ENCODE measurements at places on chromosomes 3 and 15.

GRCh38 chr3:33658991-33659848 is 58.8 kb downstream of the CLASP2 start:
- peak; percentile 90 for DNase-seq

DNA sequence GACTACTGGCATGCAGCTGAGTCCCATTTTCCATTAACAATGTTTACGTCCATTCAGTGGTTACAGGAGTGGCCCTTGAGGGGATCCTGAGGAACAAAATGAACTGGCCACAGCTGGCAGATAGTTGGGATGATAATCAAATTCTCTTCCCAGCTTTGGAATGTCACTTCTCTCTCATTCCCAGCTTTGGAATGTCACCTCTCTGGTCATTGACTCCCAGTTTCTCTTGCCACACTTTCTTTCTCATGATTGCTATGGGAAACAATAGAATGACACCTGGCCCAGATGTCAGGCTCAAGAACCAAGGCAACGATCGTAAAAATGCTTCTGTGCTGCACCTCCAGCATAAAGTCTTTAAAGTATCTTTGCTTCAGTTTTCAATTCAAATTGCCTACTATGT is 34.0 kb downstream of the ATP13A4 start:
- no peak for DNase-seq

DNA sequence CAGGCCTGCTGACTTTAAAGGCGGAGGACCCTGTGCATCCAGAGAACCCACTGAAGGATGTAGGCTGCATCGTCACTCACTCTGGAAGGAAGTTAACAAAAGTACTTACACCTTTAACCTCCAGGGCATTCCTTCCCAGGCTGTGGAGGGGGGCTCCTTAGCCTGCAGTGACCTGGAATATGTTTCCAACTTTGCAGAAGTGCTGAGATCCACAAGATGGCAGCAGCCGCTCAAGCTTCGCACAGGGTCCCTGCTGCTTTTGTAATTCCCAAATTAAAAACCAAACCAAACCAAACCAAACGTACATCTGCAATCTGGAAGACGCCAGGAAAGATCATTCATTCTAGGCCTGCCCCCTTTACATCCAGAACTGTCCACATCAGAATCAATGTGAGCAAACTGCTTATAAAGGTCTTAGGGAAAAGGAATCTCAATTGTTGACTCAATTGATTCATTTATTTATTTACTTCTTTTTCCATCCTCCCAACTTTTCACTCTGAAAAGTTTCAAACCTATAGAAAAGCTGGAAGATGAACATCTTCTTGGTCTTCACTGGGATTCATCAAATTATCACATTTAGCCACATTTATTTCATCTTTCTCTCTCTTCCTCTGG is 70.5 kb upstream of the KLHL25 start:
- peak; percentile 90 for DNase-seq

- peak; percentile 36 for DNase-seq
These were observed 50.5 kb downstream of the SRGAP3 start for GRCh38 chr3:9198899-9199335.

DNA sequence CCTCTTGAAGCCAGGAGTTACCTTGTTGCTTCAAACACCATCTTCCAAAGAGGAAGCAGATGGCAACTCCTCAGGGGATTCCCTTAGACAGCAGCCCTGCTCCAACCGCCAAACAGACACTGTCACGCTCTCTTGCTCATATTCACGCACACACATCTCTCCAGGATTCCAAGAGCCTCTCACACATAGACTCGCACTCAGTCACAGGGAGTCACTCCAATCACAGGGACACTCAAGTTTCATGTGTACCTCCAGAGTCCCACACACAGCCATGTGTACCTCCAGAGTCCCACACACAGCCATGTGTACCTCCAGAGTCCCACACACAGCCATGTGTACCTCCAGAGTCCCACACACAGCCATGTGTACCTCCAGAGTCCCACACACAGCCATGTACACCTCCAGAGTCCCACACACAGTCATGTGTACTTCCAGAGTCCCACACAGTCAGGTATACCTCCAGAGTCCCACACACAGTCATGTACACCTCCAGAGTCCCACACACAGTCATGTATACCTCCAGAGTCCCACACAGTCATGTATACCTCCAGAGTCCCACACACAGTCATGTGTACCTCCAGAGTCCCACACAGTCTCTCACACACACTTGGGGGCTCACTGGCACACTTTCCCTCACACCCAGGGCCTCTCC is 6.1 kb downstream of the VWA5B2 start:
- DNase-seq, result peak; percentile 87

- DNase-seq, result no peak
These were observed 187.2 kb downstream of the CADPS start for GRCh38 chr3:62688050-62688449.

DNA sequence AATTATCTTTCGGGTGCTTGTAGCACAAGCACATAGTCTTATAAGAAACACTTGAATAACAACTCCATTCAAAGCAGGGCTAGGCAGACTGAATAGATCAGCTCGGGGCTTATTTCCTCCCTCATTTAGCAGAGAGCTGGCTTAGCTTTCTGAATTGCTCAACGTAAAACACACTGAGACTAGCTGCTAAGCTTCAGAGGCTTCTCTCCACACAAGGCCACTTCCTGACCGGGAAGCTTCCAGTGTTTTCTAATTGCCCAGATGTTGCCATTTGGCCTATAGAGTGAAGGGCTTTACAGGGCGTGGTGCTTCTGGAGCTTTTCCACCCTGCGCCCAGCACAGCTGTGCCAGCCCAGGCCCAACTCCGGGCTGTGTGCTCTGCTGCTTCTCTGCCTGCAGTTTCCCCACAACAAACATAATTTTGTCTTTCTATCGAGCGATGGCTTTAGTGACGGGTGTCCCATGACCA is 16.6 kb downstream of the FAM240A start:
- no peak for DNase-seq

DNA sequence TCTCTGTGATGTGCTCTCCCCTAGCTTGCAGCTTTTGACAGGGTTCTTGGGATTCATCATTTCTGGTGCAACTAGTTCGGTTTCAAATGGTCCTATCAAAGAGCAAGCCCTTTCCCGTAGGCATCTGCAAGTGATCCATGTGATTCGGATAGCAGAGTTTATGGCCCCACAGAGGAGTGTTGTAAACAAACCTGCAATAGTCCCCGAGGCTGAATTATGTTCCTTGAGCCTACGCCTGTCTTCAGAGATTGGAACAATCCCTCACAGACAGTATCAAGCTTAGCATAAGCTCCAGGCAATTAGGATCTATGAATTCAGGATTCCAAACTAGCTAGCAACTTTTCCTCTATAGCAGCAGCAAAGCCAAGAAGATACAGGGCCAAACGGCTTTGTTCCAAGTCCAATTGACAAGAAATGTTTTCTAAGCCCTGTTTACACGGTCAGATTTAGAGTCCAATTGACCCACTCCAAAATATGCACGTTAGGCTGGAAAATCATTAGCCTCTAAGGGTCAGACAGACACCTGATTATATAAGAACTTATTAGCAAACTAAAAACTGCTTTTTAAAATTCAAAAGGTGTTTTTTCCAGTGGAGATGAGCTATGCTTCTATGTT is 24.8 kb downstream of the LNP1 start:
- DNase-seq, result peak; percentile 82

- DNase-seq, result peak; percentile 35
These were observed 287.2 kb downstream of the CGGBP1 start for GRCh38 chr3:87771337-87772192.

- DNase-seq, result no peak
These were observed 32.3 kb downstream of the RFT1 start for GRCh38 chr3:53097887-53098286.

DNA sequence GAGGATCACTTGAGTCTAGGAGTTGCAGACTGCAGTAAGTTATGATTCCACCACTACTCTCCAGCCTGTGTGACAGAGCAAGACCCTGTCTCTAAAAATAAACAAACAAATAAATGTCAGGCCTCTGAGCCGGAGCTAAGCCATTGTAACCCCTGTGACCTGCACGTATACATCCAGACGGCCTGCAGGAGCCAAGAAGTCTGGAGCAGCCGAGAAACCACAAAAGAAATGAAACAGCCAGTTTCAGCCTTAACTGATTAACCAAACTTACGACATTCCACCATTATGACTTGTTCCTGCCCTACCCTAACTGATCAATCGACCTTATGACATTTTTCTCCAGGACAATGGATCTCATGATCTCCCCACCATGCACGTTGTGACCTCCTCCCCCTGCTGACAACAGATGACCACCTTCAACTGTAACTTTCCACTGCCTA is 32.5 kb upstream of the ZKSCAN7 start:
- DNase-seq, result no peak

DNA sequence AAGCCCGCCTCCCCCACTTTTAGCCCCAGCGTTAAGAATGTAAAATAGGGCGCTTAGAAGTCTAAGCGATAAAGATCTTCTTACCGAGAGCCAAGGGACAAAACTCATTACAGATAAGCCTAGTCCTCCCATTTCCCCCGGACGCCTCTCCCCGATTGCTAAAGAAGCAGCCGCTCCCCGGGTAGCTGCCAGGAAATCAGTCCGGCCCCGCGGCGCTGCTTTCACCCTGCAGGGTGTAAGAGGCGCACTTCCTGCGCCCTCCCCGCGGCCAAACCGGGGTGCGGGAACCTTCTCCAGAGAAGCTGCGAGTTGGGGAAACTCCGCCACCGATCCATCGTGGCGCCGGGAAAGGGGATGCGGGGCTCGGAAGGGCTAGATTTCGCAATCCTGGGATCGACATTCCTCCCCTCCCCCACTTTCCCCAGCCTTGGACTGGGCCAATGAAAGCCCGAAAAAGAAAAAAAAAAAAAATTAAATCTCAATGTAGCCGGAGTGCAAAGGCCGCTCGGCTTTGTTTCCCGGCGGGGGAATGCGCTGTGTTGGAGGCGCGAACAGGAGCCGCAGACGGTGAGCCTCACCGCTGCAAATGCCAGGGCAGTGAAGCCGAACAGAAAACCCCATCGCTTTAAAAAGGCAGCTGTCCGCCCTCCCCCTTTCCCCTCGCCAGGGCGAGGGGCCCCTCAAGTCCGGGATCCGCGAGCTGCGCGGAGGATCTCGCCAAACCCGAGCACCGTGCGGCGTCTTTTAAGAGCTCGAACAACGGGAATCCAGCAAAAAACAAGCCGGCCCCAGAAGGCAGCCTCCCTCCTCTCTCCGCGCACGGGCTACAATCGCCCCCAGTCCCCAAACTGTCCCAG is 626 bp upstream of the PTPRG start:
- peak; percentile 88 for DNase-seq

DNA sequence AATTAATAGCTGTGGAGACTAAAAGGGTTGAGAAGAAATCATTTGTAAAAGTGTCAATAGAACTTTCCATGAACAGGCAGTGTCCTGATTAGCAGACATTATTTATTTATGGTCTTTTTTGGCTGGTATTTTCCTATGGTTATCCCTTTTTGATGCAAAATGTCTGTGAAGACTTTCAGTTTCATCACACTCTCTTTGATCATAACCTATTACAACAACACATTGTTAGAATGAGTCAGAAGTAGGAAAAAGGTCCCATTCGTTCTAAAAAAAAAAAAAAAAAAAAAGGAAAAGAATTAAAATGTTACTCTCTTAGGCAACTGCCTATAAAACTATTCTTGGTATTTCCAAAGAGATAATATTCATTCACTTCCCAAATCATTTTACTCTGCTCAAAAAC is 62.1 kb downstream of the SLC49A4 start:
- no peak for DNase-seq

- DNase-seq, result no peak
These were observed 56.2 kb downstream of the ABHD2 start for GRCh38 chr15:89144491-89144890.

DNA sequence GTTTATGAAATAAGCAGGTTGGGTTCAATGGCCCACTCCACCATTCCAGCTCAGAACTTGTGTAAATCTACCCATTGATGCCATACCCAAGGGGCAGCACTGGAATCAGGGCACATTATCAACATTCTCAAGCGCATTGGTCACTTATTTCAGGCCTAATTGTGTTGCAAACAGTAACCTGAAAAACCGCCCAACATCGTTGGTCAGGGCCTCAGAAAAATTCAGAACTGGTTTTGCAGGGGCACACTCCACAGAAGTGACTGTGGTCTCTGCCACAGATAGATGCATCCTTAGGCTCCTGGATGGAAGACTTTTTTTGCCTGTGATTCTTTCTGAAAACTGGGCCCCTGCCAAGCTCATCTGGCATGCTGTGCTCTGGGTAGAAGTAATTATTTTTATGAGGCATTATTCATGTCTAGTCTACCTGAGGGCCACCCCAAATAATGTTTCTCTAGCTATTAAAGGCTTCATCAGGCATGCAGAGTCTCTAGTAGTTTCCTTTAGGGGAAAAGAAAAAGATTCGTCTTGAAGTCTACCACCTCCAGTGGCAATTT is 21.7 kb upstream of the LRTM1 start:
- DNase-seq, result no peak

- DNase-seq, result peak; percentile 77
These were observed 70.7 kb downstream of the ANXA2 start for GRCh38 chr15:60326824-60327654.

GRCh38 chr15:53962646-53963561 is 15.3 kb upstream of the UNC13C start:
- DNase-seq, result peak; percentile 68

DNA sequence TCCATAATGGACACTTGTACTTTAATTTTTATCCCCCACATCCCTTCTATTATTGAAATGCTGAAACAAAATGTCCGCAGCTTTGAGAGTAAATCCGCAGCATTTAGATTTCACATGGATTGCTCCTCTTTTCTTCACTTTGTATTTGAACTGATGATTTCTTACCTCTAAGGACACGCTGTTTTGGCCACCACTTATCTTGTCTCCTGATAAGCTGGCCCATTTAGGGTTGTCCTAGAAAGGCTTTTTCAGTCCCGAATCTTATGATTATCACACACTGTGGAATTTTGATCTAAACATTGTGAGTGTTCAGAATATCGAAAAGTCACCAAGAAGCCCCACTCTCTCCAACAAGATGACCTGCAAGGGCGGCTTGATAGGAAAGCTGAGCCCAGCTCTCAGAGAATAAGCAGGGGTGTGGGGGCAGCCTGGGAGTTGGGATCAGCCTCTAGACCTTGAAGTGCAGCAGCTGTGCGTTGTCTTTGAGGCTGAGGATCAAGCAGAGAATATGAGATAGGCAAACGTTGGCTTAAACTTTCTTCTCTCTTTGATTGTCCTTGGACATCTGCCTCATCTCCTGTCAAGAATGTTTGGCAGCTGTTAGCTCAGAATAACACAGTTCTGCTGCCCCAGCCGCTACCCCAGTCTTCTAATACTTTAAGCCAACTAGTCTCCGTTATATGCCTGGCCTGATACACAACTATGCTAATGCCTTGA is 399.7 kb upstream of the NR2F2 start:
- peak; percentile 99 for DNase-seq

DNA sequence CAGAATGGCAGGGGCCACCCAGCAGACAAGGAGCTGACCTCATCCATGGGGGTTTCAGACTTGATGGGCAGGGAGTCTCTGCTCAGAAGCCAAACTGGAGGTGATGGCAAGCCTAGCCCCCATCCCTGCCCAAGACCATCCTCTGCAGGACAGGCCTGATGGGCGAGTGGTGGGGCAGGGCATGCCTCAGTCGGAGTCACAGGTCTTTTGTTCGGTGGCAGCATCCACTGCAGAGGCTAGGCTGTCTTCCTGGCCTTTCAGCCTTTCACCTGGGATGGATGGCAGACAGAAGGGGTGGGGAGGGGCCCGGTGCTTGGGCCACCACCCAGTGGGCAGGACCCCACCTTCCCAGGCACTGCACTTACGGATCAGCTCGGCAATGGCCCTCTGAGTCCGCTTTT is 44.4 kb downstream of the PTH1R start:
- DNase-seq, result no peak
